ENCODE measurements at places on chromosomes 6 and 20.

DNA sequence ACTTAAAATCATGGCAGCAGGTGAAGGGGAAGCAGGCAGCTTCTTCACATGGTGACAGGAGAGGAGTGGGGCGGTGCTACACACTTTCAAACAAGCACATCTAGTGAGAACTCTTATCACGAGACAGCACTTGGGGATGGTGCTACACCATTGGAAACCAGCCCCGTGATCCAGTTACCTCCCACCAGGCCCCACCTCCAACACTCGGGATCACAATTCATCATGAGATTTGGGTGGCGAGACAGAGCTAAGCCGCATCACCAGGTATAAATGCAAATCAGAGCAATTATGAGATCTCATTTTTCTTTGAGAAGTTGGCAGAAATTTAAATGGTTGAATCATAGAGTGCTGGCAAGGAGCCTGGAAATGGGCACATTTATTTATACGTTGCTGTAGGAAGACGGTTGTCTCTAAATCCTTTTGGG, 31.4 kb downstream of the IGF2R start:
- DNase-seq: no peak

- no peak for DNase-seq
Measured at GRCh38 chr6:1850840-1851157, 241.1 kb downstream of the FOXC1 start.

GRCh38 chr6:70312165-70312745, 9.4 kb upstream of the COL9A1 start:
- no peak for DNase-seq

DNA sequence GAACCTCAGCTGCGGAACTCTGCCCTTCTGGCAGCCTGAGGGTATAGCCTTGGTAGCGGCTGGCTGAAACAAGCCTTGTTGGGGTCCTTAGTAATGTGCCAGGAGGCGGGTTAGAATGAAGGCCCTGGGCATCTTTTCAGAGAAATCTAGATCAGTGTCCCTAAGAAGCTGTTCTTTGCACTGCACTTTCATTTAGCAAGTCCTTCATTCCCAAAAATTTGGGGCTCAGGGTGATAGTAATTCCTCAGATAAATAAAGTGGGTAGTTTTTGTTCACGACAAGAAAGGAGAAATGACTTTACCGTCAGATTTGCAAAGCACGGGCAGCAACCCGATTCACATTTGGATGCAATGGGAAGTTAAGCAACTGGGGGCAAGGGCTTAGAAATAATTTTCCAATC, 3.2 kb downstream of the INSM1 start:
- no peak for DNase-seq

GRCh38 chr6:111673937-111674336, 68.3 kb upstream of the TRAF3IP2 start:
- DNase-seq: no peak

GRCh38 chr6:142802124-142802523, 142.9 kb downstream of the HIVEP2 start:
- DNase-seq: peak; percentile 60

- DNase-seq: no peak
Measured at GRCh38 chr20:8526610-8527009, 394.5 kb downstream of the PLCB1 start.

GRCh38 chr6:24959319-24959718, 23.6 kb upstream of the RIPOR2 start:
- DNase-seq: no peak

DNA sequence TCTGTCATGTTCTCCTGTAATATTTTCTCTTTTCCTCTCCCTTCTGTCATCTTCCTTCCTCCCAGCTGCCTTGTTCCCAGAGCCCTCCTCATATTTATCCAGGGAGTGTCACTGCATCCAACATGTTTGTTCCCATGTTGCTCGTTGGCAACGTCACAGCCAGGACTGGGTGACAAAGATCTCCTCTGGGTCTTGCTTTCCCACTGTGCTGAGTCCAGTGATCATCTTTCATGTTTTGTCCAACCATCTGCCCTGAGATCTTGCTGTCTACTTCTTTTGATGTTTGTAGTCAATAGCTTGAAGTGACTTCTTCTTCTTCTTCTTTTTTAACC, 26.6 kb downstream of the FARS2 start:
- no peak for DNase-seq

GRCh38 chr6:73579851-73580246, 59.0 kb upstream of the EEF1A1 start:
- DNase-seq: no peak

DNA sequence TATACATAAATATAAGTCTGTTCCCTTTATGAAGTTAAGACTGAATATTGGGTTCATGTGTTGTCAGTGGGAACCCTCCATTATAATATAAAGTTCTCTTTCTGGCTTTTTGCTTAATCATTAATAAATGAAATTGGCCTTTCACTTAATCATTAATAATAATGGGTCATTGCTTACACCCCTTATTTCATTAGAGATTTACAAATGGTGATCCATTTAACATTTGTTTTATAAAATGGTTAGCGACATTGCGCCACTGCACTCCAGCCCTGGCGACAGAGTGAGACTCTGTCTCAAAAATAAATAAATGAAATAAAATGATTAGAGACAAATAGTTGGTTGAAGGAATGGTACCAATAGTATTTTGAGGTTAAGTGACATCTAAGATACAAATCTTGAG, 18.5 kb downstream of the DDX43 start:
- no peak for DNase-seq

DNA sequence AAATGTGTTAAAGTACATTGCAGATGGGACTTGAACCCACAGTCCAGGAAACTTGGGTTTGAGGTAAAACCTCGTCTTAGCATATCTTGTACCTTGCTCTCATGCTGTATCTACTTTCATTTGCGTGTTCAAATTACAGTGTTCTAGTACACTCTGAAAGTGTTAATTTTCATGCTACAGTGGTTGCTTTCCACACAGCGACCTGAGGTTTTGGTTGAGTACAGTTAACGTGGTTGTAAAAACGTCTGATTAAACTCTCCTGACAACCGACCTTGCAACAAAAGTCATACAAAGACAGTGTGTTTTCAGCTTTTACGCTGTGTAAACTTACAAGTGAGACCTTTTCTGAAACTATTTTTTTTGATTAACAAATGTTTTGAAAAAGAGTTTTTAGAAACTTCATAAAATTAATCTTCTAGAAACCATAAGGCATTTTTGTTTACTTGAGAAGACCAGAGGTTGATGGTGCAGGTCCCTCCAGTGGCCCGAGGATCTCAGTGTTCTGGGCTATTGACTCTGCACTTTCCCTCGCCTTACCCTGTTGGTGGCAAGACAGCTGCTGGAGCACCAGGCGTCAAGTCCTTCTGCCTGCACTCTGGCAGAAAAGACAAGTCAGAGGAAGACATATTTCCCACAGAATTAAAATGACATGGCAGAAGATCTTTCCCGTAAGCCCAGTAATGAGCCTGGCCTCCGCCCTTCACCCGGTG, 334.0 kb downstream of the THBS2 start:
- DNase-seq: no peak

DNA sequence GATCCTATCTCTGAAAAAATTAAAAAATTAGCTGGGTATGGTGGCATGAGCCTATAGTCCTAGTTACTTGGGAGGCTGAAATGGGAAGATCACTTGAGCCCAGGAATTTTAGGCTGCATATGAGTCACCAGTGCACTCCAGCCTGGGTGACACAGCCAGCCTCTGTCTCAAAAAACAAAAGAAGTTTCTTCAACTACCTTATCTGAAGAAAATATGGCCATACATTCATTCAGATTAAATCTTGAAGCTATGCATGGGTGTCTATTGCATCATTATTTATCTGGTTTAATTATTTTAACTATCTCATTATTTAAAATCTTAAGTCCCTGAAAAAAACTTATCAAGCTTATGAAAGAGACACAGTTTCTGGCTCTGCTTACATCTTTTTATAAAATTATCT, 204.1 kb downstream of the SIM1 start:
- no peak for DNase-seq

DNA sequence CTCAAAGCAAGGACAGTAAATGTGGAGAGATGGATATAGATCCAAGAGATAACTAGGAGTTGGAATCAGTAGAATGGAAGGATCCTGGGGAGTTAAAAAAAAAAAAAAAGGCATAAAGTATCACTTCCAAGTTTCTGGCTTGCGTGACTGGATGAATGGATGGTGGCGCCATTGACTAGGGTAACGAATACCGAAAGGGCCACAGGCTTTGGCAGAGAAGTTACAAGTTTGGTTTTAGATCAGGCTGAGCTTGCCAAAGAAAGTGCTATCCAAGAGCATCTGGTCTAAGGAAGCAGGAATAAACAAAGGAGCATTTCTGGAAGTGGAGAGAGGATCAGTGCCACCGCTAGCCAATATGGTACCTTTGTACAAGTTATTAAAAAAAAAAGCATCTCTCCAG, 17.5 kb downstream of the L3MBTL1 start:
- DNase-seq: no peak

GRCh38 chr6:73703466-73703865, 7.5 kb downstream of the CD109 start:
- no peak for DNase-seq

GRCh38 chr6:138403324-138403800, 661 bp upstream of the HEBP2 start:
- DNase-seq: peak; percentile 55

DNA sequence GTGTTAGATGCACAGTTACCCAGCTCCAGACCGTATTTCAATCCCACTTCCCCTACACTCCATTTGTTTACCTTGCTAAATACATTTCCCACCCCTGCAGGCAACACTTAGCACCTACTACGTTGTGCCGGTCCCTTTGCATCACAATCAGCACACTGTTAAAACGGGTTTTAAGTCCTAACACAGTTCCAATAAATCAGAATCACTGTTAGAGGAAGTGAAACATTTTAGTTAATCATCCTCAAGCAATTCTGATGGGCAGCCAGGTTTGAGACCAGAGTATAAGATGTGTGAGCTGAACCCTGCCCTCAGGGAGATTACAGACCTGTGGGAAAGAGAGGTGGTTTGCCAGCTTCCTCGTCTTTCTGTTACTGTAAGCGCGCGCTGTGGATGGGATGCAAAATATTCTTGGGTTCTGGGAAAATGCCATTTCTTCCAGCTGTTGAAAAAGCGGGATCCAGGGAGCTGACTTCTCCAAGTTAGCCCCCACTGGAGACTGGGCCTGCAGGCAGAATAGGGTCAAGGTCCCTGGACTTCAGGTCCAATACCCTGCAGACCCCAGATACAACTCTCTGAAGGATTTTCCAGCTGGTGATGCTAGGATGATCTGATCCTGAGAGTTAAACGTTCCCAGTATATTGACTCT, 3.1 kb downstream of the ZCCHC3 start:
- DNase-seq: no peak

DNA sequence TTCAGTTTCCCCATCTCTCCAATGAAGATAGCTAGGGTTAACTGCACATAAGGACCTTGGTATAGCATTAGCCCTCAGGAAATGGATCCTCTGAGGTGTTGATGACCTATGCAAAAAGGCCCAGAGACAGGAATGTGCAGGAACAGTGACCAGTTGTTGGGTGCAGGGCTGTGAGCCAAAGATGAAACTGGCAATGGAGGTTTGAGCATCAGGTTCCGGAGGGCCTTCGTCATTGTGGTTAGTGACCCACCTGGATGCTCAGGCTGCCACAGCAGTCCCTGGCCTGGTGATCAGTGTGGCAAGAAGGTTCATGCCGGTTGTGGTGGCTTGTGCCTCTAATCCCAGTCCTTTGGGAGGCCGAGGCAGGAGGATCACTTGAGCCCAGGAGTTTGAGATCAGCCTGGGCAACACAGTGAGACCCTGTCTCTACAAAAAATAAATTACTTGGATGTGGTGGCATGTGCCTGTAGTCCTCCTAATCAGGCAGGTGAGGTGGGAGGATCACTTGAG, 43.7 kb downstream of the TM9SF4 start:
- no peak for DNase-seq

DNA sequence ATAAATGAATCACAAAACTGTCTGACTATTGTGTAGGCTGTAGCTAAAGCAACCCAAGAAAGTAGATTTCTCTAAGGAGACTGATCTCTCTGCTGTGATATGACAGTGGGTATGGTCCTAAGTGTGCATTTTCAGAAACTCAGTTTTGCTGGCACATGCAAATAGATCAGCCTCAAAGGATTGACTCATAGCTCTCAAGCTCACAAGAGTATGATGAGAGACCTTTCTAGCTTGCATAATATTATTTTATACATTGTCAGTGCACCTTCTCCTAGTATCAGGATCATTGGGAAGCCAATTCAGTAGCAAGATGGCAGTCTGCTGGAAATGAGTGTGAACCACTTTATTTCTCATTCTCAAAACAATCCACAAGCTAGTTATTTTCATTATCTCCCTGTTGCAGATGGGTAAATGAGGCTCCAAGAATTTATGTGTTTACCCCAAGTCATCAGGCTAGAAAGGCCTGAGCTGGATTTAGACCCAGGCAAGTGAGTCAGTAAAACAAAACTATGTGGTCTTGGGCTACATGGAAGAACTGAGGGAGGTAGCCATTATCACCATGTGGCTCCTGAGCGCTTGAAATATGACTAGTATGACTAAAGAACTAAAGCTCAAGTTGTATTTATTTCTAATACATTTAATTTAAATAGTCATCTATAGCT, 27.9 kb upstream of the PLCB4 start:
- DNase-seq: no peak

DNA sequence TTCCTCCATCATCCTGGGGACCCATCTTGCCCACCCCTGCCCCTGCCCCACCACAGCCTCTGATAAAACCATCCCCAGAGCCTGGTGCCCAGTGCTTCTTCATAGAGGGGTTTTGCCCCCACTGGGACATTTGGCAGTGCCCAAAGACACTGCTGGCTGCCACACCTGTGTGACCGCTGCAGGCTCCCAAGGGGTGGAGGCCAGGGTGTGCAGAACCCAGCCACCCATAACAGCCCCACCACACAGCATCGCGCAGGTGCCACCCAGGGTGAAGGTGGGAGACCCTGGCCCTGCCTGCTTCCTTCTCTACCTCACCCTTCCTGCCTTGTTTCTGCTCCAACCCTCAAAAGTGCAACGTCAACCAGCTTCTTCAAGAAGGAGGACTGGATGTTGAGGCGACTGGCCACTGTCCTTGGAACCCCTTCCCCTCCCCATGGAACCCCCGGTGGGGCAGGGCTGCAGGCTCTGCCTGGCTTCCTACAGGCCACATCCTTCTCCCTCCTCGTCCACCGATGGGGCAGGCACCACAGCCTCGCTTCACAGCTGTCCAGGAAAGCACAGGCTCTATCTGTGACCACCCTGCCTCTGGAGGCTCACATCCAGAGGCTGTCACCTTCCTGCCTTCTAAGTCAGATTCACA, 79.2 kb upstream of the MPC1 start:
- no peak for DNase-seq

GRCh38 chr20:19510611-19511010, 247.4 kb upstream of the RIN2 start:
- no peak for DNase-seq

GRCh38 chr20:33053291-33054106, at the start of gene BPIFB3:
Gene BPIFB3, plus strand, starts transcription at chr20:33053903. Its CDS starts 1,533 bp downstream, at chr20:33055436.
- DNase-seq: no peak

DNA sequence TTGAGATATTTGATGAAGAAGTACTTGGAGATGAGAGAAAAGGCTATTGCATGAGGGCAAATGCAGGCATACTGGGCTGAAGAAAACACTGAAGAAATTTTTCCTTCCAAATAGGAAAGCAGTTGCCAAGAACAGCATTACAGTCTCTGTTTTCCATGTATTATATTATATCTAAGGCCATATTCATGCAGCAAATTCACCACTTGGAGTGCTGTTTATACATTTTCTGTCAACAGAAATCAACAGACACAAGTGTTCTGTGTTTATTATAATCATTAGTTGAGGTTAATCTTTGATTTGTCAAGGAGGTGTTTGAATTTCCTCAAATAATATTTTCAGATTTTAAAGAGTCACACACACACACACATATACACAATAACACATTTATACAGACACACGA, 268.8 kb upstream of the PLCB4 start:
- no peak for DNase-seq
